Heart left ventricle (tissue), 16 donors: ENCODE measurements at places on chromosomes 1 and 21. TPM values are rescaled to one million over a fixed set of nuclear protein-coding genes. Genes with fewer than 3 reads are reported as not detected.

DNA sequence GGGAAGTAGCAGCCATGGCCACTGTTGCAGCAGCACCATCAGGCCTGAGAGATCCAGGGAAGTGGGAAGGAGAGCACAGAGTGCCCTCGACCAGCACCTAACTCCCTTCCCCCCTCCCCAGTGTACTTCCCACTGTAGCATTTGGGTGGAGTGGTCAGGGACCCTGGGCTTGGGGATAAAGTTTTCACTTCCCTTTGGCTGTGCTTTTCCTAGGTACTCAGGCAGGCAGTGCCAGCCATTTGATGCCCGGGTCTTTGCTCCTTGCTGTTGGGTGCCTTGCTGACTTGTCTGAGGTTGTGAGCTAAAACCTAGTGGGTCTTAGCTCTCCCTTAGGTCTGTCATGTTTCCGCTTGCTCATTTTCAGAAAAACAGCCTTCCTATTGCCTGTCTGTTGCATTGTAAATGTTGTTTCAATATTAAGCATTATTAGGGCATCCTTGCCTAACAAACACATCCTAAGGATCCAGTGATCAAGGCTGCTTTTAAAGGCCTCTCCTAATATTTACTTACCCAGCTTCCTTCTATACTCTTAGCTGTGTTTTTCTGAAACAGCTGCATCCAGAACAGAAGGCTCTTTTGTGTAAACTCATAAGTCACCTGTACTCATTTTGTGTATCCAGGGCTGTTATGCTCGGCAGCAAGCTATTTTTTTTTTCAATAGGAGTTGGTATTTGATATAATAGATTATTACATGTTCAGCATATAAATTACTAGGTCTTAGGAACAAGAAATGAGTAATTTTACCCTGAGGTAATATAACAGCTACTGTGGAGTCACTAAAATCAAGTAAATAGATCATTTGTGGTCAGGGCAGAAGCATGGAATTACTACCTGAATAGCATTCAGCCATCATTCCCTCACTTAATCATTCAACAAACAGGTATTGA is 418.6 kb upstream of the PROX1 start:
- H3K27me3 ChIP-seq = no peaks in the 10 kb centered on the region
- no peak for DNase-seq
- H3K4me3 ChIP-seq = no peak overlapping the region
- no peaks in the 10 kb centered on the region for H3K36me3 ChIP-seq

- no peaks in the 10 kb centered on the region for H3K27me3 ChIP-seq
- H3K27ac ChIP-seq = no peak overlapping the region
- H3K4me1 ChIP-seq = peaks cover 12% of the 10 kb centered on the region
Measured at GRCh38 chr1:53982034-53982762, 35.8 kb downstream of the LDLRAD1 start.

DNA sequence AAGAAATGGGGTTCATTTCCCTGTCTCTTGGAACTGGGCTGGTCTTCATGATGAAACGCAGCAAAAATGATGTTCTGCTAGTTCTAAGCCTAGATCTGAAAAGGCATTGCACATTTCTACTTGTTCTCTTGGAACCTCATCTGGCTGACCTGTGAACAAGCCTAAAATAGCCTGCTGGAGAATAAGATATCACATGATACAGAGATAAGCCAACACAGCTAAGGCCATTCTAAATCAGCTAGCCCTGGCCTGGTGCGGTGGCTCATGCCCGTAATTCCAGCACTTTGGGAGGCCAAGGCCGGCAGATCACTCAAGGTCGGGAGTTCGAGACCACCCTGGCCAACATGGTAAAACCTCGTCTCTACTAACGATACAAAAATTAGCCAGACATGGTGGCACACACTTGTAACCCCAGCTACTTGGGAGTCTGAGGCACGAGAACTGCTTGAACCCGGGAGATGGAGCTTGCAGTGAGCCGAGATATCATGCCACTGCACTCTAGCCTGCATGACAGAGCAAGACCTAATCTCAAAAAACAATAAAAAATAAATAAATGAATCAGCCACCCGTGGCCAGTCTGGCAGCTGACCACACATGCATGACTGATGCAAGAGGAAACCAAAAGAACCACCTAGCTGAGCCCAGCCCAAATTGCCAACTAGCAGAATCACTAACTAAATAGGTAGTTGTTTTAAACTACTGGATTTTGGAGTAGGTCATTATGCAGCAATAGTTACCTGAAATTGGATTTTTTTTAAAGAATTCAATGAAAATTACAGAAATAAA is 18.0 kb downstream of the CD244 start:
- no peaks in the 10 kb centered on the region for H3K27me3 ChIP-seq
- no peak overlapping the region for H3K4me3 ChIP-seq
- no peak for DNase-seq
- no peak overlapping the region for H3K27ac ChIP-seq
- peaks cover under 1% of the 10 kb centered on the region for H3K4me1 ChIP-seq

DNA sequence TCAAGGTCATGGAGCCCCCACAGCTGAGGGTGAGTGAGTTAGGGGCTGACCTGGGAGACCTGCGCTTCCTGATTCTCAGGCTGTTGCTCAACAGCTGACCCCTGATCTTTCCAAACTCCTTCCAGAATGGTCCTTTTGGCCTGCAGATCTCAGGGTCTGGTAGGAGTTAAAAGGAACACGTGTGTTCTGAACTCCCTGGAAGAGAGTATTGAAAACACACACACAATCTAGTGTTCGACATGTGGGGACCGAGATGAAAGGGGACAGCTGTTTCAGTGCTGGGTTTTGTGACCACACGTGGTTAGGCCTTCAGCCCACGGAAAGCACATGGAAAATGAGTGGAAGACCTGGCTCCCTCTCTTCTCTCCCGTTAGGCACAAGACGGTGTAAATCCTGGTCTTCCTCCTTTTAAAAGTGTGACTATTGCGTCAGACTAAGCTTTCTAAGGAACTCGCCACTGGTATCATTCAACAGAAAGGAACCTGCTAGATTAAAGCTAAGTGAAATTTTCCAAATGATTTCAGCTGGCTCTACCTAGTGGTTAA is 49.6 kb downstream of the RUNX1 start:
- H3K4me3 ChIP-seq = no peak overlapping the region
- no peaks in the 10 kb centered on the region for H3K4me1 ChIP-seq
- no peaks in the 10 kb centered on the region for H3K27me3 ChIP-seq
- H3K27ac ChIP-seq = no peak overlapping the region

- H3K4me1 ChIP-seq = no peaks in the 10 kb centered on the region
- DNase-seq = no peak
- no peaks in the 10 kb centered on the region for H3K36me3 ChIP-seq
- H3K27ac ChIP-seq = no peak overlapping the region
- no peak overlapping the region for H3K4me3 ChIP-seq
Measured at GRCh38 chr1:37189111-37189510, 154.8 kb upstream of the GRIK3 start.

- peaks cover 58% of the 10 kb centered on the region for H3K4me1 ChIP-seq
- H3K36me3 ChIP-seq = peaks cover 26% of the 10 kb centered on the region
- H3K27ac ChIP-seq = peak overlapping the region; percentile 99
- DNase-seq = peak; percentile 96
- H3K27me3 ChIP-seq = no peaks in the 10 kb centered on the region
Measured at GRCh38 chr1:156746728-156747631, 4.5 kb downstream of the HDGF start.

- H3K4me3 ChIP-seq = peak overlapping the region; percentile 13
- H3K27ac ChIP-seq = peak overlapping the region; percentile 53
- peak; percentile 70 for DNase-seq
- H3K27me3 ChIP-seq = no peaks in the 10 kb centered on the region
- no peaks in the 10 kb centered on the region for H3K36me3 ChIP-seq
Measured at GRCh38 chr1:232012773-232013386, 386.3 kb downstream of the DISC1 start.

The ARHGAP29 gene
- total RNA-seq = 26.2 TPM

The GPR25 gene
- not detected for total RNA-seq
